ENCODE measurements at places on chromosomes 11 and 22. TPM values are rescaled to one million over a fixed set of nuclear protein-coding genes. Genes with fewer than 3 reads are reported as not detected.

The SULT4A1 gene
- 1.5 TPM for total RNA-seq

GRCh38 chr11:126162306-126163030, 49.0 kb downstream of the RPUSD4 start:
- DNase-seq = no peak

DNA sequence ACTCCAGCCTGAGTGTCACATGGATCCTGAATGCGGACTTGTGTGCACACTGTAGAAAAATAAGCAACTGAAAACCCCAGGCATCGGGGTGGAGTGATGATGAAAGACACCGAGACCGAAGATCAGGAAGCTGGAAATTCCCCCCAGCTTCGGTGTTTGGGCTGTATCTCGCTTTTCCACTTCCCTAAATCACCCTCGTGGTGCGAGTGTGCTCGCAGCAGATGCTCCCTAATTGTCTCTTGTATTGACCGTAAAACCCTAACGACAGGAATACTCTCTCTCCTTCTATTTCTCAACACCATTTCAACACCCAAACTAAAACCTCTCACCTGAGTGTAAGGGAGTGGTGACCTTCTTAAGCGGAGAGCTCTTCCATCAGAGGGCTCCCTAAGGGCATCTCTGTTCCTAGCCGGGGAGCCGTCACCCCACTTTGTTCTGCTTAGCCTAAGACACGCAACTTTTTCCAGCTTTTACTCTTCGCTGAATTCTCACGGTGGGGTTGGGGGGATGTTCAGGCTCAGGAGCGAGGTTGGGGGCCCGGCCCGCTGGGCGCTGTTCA, 635 bp upstream of the GRK3 start:
- peak; percentile 48 for DNase-seq

GRCh38 chr11:123393312-123393927, 36.6 kb upstream of the GRAMD1B start:
- DNase-seq = no peak
